Myocyte (in vitro differentiated cells): ENCODE measurements at places on chromosomes 12 and 14. TPM values are rescaled to one million over a fixed set of nuclear protein-coding genes. Genes with fewer than 3 reads are reported as not detected.

- no peak for DNase-seq
Measured at GRCh38 chr14:96309896-96310330, 53.2 kb downstream of the ATG2B start.

- peak; percentile 90 for DNase-seq
Measured at GRCh38 chr14:33682760-33683159, 268.1 kb downstream of the EGLN3 start.

GRCh38 chr14:103418481-103418818 is 33.2 kb downstream of the MARK3 start:
- no peak for DNase-seq

The CD163L1 gene
- 5.7 and 11.2 TPM in 2 replicates for total RNA-seq

GRCh38 chr14:54188064-54188666 is 208.6 kb upstream of the CDKN3 start:
- DNase-seq: no peak

The VSIG10 gene
- 5.3 and 7.4 TPM in 2 replicates for total RNA-seq

The OAS2 gene
- total RNA-seq: 5.6 and 9.1 TPM in 2 replicates
